Stimulated activated CD4-positive, alpha-beta T cell treated with anti-CD3 and anti-CD28 coated beads, Interleukin-12 subunit alpha, Interleukin-12 subunit beta, amount 100 ng/mL, for 48 hours (primary cell): ENCODE measurements at places on chromosomes 11 and 22.

DNA sequence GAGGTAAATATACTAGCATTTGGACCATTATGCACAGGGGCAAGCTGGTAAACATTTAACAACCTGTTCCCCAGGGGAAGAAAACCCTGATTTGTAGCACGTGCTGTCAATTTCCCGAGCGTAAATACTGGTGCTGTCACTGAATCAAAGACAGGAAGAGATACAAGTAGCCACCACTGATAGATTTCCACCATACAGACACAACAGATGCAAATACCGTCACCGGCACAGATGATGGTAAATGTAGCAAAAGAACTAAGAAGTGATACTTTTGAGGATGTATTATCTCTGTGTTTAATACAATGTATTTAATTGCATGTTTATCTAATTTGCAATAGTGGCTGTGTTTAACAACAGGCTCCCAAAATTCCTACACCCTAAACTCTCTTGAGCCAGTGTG is 39.6 kb downstream of the SHISAL1 start:
- DNase-seq, result no peak

DNA sequence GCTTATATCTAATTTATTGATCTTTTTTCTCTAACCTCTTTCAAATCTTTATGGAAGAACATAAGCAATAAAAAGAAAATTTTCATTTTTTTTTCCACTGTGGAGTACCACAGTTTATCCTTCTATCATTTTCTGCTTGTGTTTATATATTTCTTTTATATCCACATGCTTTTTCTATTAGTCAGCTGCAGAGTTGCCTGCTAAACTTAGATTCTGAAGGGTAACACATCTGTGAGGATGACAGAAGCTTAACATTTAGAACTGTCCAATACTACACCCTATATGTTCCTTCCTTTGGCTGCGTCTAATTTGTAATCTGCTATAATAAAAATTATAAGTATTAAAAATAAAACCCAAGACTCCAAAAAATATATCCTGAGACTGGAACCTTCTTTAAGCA is 20.8 kb downstream of the CCDC90B start:
- no peak for DNase-seq

DNA sequence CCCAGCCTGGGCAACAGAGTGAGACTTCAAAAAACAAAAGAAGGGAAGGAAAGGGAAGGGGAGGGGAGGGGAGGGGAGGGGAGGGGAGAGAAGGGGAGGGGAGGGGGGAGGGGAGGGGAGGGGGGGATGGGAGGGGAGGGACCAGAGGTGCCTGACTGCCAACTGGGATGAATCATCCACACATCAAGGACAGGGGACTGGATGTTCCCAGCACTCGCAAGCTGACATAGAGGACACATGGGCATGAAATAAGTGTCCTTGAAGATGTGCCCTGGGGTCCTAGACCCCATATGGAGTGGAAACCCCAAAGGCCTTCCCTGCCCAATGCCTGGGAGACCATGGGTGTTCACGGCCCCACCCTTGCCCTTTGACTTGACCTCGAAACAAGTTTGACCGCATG is 19.8 kb downstream of the TST start:
- DNase-seq, result no peak

DNA sequence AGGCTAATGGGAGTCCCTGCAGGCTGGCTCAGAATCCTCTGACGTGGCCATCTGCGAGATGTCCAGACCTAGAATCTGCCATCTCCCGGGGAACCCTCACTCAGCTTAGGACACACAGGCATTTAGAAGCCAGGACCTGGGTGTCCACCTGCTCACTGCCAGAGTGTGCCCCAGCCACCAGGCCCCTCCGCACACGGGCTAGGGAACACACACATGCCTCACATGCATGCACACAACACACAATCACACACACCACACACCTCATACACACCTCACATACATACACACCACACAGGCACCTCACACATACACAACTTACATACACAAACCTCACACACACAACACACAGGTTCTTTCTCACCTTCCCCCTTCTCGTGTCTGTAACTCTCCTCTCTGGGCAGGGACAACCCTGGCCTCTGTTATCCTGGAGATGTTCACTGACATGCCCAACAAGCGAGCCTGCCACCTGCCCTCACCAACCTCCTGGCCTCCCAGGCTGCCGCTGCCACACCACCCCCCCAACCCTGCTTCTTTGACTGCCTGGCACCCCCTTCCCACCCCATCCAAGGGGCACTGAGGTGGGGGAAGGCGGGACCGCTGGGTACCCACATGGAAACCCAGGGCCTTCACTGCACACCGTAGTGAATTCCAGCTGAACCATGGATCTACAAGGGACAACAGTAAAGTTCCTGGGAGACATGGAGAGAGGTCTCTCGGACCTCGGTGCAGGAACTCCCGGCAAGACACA is 38.1 kb downstream of the GNB1L start:
- DNase-seq, result no peak

GRCh38 chr11:95088946-95089619 is 563 bp upstream of the ENDOD1 start:
- DNase-seq, result no peak

GRCh38 chr11:42802201-42802899 is 509.4 kb upstream of the API5 start:
- no peak for DNase-seq
